ENCODE measurements at places on chromosomes 12 and 14. TPM values are rescaled to one million over a fixed set of nuclear protein-coding genes. Genes with fewer than 3 reads are reported as not detected.

Gene RPGRIP1
- total RNA-seq: not detected

GRCh38 chr14:103186909-103187586 lies 63.8 kb downstream of the TNFAIP2 start:
- no peak for DNase-seq

Gene DTD2
- 16.7 TPM for total RNA-seq

- DNase-seq: no peak
These were observed 256.2 kb upstream of the CPNE8 start for GRCh38 chr12:39161465-39162085.

Gene IL22
- total RNA-seq: not detected

DNA sequence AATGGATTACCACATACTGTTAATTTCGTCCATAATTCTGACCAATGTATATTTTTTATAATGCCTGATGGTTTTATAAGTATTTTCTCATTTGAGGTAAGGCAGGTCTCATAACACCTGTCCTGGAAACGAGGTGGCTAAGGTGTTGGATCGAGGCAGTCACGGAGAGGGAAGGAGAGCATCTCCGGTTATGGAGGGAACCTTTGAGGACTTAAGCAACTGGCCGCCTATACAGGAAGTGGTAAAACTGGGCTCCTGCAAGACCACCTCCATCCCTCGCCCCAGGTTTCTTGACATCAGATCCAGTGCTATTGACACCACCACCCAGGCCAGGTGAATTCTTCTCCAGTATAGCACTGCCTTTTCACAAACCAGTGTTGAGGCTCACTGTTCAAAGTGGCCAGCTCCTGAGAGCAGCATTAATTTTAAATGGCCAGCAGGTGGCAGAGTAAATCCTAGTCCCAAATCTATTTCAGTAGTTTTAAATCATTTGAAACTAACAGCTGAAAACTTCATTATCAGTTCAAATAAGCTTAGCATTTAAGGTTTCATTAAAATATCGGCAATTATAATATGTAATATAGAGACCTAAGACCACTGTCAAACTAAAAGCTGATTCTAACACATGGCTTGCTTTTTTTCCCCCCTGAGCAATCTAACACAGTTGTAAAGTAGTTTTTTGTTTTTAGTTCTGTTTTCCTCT lies 100.8 kb downstream of the PPM1A start:
- no peak for DNase-seq

Gene HOXC5
- not detected for total RNA-seq

DNA sequence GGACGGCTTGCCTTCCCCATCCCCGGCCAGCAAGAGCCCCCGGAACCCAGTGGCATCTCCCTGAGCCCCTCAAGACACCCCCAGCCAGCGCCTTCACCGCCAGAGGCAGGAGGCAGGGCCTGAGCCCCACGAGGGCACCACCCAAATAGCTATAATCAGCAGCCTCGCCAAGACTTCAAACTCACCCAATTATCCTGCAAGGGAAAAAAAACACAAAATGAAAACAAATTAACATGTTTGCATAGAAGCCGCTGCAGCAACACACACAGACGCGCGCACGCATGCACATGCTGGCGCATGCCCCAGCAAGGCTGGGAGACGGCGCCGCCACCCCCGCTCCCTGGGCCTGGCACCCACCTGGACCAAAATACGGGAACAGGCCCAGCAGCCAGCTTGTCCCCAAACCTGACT lies 15.8 kb downstream of the FAM222A start:
- peak; percentile 14 for DNase-seq

Gene FUT8
- 86.4 TPM for total RNA-seq

Measured in activated naive CD8-positive, alpha-beta T cell treated with anti-CD3 and anti-CD28 coated beads, Interleukin-2, amount 10 ng/mL, durations not matched to agents 7 days and 5 days (primary cell).